ENCODE measurements at places on chromosomes 4 and X.

- no peak for DNase-seq
These were observed 19.6 kb downstream of the ACSL1 start for GRCh38 chr4:184806229-184806550.

DNA sequence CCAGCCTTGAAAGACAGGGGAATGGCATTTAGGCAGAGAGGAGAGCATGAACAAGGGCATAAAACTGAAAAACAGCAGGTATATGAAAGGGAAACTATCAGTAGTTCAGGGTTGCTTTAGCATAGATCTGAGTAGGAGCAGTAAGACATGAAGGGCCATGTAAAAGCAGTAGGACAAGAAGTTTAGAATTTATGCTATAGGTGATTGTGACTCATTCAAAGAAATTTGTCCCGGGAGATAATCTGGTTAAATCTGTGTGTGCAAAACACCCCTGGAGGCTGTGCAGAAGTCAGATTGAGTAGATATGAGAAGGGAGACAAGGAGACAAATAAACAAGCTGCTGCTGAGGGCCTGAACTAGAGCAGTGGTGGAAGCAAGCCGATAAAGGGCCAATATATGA, 109.1 kb upstream of the BMP3 start:
- DNase-seq, result no peak

- no peak for DNase-seq
These were observed 275.0 kb upstream of the CLNK start for GRCh38 chr4:10959586-10959985.

- no peak for DNase-seq
These were observed 8.3 kb upstream of the PDE6B start for GRCh38 chr4:616911-617643.

DNA sequence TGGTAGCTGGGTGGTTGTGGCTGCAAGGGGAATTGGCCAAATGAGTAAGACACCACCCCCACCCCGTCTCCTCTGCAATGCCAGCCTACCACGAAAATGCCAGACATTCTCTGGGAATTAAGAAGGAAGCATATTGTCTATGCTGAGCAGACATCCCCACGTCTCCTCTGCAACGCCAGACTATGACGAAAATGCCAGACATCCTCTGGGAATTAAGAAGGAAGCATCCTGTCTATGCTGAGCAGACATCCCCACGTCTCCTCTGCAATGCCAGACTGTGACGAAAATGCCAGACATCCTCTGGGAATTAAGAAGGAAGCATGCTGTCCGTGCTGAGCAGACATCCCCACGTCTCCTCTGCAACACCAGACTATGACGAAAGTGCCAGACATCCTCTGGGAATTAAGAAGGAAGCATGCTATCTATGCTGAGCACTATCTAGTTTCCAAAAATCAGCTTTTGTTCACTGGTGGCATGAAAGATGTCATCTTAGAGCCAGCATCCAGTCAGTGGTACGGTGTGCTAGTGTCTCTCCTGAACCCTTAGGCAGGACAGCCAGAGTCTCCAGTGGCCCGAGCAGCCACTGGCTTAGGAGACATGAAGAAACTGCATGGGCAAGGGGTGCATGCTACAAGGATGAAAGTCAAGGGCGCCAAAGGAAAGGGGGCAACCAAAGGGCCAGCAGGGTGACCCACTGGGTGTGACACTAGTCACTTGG, 339.8 kb upstream of the FRG1 start:
- DNase-seq, result no peak

All from T follicular helper cell (primary cell).